ENCODE measurements at places on chromosomes 11 and 22.

GRCh38 chr11:117582433-117582832 lies 214.6 kb downstream of the DSCAML1 start:
- no peaks in the 10 kb centered on the region for H3K36me3 ChIP-seq
- peaks cover 5% of the 10 kb centered on the region for H3K27me3 ChIP-seq
- no peaks in the 10 kb centered on the region for H3K4me1 ChIP-seq
- no peak for DNase-seq
- H3K4me3 ChIP-seq, result no peak overlapping the region

DNA sequence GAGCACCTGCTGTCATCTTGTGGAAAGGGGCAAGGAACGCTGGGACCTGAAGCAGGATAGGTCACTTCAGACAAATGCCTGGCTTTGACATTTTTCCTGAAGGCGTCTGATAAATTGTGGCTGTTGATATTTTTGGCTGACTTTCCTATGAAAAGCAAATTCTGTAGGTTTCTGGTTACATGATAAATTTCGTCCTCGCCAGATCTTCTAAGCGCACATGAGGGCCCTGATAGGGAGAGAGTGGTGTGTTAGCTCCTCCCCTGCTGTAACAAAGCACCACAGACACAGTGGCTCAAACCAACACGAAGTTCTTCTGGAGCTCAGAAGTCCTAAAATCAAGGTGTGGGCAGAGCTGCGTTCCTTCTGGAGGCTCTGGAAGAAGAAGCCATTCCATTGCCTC lies 19.6 kb downstream of the APOL4 start:
- H3K4me1 ChIP-seq, result peaks cover 5% of the 10 kb centered on the region
- H3K27me3 ChIP-seq, result no peaks in the 10 kb centered on the region
- H3K36me3 ChIP-seq, result no peaks in the 10 kb centered on the region
- no peak overlapping the region for H3K27ac ChIP-seq

- peaks cover 19% of the 10 kb centered on the region for H3K4me1 ChIP-seq
- no peaks in the 10 kb centered on the region for H3K36me3 ChIP-seq
- no peak for DNase-seq
- no peak overlapping the region for H3K4me3 ChIP-seq
- H3K27me3 ChIP-seq, result peaks cover 3% of the 10 kb centered on the region
Observed at GRCh38 chr11:17229481-17230152, 21.8 kb upstream of the PIK3C2A start.

DNA sequence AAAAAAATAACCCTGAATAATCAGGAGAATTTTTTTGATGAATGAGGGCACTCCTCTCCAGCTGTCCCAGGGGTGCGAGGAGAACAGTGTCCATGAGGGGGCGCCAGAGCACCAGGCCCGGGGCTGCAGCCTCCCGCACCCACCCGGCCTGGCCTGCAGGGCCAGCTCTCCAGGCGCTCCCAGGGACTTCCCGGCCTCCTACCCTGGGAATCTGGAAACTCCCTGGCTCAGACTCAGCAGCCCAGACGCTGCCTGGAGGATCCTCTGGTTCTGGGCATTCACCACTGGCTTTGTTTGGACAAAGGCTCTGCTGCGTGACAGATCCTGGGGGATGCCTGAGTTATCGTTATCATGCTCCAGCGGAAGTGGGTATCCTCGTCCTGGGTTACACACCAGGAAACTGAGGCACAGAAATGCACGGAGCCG lies 31.0 kb downstream of the MCM5 start:
- peaks cover 39% of the 10 kb centered on the region for H3K36me3 ChIP-seq
- H3K27me3 ChIP-seq, result no peaks in the 10 kb centered on the region
- no peak overlapping the region for H3K4me3 ChIP-seq
- H3K4me1 ChIP-seq, result no peaks in the 10 kb centered on the region

- H3K27me3 ChIP-seq, result peaks cover 27% of the 10 kb centered on the region
- no peak overlapping the region for H3K27ac ChIP-seq
- H3K4me1 ChIP-seq, result peaks cover 9% of the 10 kb centered on the region
Observed at GRCh38 chr11:99015634-99016454, 4.9 kb upstream of the CNTN5 start.

- H3K4me3 ChIP-seq, result no peak overlapping the region
- H3K36me3 ChIP-seq, result no peaks in the 10 kb centered on the region
- H3K27me3 ChIP-seq, result no peaks in the 10 kb centered on the region
- H3K4me1 ChIP-seq, result no peaks in the 10 kb centered on the region
- no peak for DNase-seq
- H3K27ac ChIP-seq, result no peak overlapping the region
Observed at GRCh38 chr11:83971063-83971462, 684.9 kb upstream of the CCDC90B start.

DNA sequence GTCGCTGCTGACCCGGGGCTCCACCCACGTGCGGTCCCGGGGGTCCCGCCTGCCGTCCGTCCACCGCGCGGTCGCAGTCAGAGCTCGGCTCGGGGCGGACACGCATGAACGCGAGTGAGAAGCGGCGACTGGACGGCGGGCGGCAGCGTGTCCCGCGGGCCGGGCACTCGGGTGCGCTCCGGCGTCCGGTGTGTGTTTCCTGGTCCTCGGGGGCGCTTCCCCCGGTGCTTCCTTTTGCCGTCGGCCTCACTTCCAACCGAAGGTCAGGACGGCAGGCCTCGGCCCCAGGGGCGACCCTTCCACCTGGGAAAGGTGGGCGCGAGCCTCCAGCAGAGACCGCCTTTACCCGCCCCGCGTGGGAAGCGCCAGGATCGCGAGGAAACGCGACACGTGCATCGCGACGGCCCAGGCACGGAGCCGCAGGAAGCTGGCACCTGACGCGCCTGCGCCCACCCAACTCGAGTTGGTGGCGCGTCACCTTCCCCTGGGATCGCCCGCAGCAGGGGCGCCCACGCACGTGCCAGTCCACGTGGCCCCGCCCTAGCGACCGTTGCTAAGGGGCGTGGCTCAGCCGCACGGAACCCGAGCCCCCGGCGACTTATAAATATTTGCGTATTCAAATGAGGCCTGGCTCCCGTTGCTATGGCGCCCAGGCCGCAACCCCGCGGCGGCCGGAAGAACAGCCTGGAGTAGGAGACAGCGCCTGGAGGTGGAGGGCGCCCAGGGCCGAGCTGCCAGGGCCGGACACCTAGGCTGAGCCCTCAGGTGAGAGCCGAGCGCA lies at the start of gene LRRC56:
LRRC56 (plus strand) TSS at position 687 of the 781 bp plus-strand sequence. CDS start 3,158 bp downstream, outside the sequence.
- H3K27me3 ChIP-seq, result no peaks in the 10 kb centered on the region
- H3K4me3 ChIP-seq, result peak within 1 kb of the TSS; percentile 88
- H3K36me3 ChIP-seq, result peaks cover under 1% of the 10 kb centered on the region
- DNase-seq, result peak; percentile 85
- H3K4me1 ChIP-seq, result peaks cover 7% of the 10 kb centered on the region

- H3K27ac ChIP-seq, result no peak overlapping the region
- DNase-seq, result no peak
- H3K36me3 ChIP-seq, result peaks cover 10% of the 10 kb centered on the region
- no peaks in the 10 kb centered on the region for H3K4me1 ChIP-seq
- no peaks in the 10 kb centered on the region for H3K27me3 ChIP-seq
- no peak overlapping the region for H3K4me3 ChIP-seq
Observed at GRCh38 chr11:48122656-48123055, 94.0 kb upstream of the OR4B1 start.
